ENCODE measurements at places on chromosomes 1 and 21. TPM values are rescaled to one million over a fixed set of nuclear protein-coding genes. Genes with fewer than 3 reads are reported as not detected.

DNA sequence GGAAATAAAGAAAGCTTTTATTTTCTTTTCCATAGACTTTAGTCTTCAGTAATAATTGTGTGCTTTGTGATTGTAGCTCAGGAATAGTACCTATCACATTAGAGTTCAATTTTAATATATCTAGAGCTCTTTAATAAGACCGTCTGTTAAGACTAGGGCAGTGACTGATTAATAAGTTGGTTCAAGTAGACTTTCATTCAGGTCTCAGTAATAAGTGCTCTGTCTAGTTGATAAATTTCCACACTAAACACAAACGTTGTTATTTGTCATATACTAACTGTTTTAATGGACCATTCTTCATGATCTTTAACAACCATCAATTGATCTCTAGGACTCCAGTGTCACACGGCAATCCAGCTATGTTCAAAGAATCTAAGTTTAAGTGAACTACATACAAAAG is 474.5 kb upstream of the ADGRL2 start:
- no peak for DNase-seq
- no peaks in the 10 kb centered on the region for H3K27me3 ChIP-seq
- H3K36me3 ChIP-seq: no peaks in the 10 kb centered on the region
- H3K27ac ChIP-seq: no peak overlapping the region
- H3K4me3 ChIP-seq: no peak overlapping the region

FCMR gene
- 1.1 TPM for total RNA-seq

- H3K4me3 ChIP-seq: no peak overlapping the region
- DNase-seq: no peak
- H3K36me3 ChIP-seq: no peaks in the 10 kb centered on the region
- no peak overlapping the region for H3K27ac ChIP-seq
- peaks cover 13% of the 10 kb centered on the region for H3K4me1 ChIP-seq
- H3K27me3 ChIP-seq: no peaks in the 10 kb centered on the region
Measured at GRCh38 chr1:202857136-202857610, 31.8 kb downstream of the RABIF start.

DNA sequence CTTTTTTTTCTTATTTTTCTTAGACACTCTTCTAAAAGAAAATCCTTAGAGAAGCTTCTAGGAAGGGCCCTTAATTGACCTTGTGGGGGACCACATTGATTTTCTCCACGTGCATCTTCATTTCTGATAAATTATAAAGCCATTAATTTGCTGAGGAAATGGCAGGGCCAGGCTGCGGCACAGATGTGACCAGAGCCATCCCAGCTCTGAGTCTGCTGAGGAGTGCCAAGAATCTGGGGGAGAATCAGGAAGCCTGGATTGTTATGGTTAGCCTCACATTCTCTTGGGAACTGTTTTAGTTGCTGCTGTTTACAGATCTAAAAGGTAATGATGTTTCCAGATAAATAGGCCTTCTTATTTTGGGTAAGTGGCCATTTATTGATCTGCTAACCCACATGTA is 16.2 kb downstream of the PROX1 start:
- H3K4me3 ChIP-seq: no peak overlapping the region
- DNase-seq: no peak
- no peak overlapping the region for H3K27ac ChIP-seq
- H3K4me1 ChIP-seq: no peaks in the 10 kb centered on the region
- H3K27me3 ChIP-seq: no peaks in the 10 kb centered on the region
- H3K36me3 ChIP-seq: no peaks in the 10 kb centered on the region

MFSD2A gene
- 8.1 TPM for total RNA-seq

DNA sequence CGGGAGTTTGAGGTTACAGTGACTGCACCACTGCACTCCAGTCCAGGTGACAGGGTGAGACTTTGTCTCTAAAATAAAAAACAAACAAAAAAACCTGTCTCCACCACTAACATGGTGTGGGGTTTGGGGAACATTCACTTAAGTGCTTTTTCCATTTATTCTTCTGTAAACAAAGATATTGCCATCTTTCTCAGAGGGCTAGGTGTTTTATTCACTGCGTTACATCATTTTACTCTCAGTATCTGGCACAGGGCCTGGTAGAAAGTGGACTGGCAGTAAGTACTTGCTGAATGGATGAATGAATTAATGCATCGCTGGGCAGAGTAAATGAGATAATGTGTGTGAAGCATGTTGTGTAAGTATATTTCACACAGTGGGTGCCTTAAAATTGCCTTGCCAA is 20.1 kb downstream of the KIAA0040 start:
- no peaks in the 10 kb centered on the region for H3K27me3 ChIP-seq
- no peak for DNase-seq
- no peaks in the 10 kb centered on the region for H3K36me3 ChIP-seq
- no peak overlapping the region for H3K27ac ChIP-seq

DNA sequence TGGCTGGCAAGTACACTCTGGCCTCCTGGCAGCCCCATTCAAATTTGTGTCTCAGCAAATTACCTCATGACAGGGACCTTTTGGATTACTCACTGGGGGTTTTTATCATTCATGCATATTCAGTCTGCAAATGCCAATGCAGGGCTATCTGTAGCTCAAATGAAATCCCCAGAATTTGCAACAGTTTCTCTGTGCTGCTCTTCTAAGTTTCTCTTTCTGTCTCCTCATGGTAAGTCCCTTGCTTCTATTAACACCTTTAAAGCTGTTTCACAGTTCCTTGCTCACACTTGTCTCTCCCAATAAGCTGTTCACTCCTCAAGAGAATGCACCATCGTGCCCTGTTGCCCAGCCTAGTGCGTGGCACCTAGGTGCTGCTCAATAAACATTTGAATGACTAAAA is 3.3 kb upstream of the FAM78B start:
- no peak overlapping the region for H3K4me3 ChIP-seq
- H3K27me3 ChIP-seq: no peaks in the 10 kb centered on the region
- no peaks in the 10 kb centered on the region for H3K36me3 ChIP-seq
- no peak for DNase-seq
- H3K4me1 ChIP-seq: peaks cover 20% of the 10 kb centered on the region

DNA sequence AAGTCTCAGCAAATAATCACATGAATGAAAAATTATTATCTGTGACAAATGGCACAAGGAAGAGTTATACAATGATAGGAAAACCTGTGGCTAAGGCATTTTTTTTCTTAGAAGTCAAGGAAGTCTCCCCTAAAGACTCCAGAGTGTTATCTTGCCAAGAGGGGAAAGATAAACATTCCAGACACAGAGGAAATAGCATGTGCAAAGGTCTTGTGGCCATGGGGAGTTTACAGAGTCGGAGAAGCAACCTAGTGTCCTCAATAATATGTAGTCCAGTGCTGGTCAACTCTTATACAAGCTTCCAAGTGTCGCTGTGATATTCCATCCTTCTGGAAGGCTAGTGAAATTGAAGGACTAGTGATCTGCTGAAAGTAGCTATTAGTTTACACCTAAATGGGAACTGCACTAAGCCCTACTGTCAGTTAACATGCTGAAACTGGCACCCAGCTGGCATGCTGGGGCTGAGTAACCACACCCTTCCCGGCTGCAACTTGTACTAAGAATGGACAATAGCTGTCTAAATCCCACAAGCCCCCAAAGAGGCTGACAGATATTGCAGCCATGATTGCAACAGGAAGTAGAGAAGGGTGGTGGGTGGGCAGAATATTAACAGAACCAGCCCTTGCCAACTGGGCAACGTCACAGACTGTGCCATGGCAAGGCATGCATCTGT is 11.5 kb upstream of the ATP1B1 start:
- H3K4me3 ChIP-seq: no peak overlapping the region
- H3K4me1 ChIP-seq: no peaks in the 10 kb centered on the region
- no peaks in the 10 kb centered on the region for H3K27me3 ChIP-seq
- H3K27ac ChIP-seq: no peak overlapping the region
- H3K36me3 ChIP-seq: no peaks in the 10 kb centered on the region

DNA sequence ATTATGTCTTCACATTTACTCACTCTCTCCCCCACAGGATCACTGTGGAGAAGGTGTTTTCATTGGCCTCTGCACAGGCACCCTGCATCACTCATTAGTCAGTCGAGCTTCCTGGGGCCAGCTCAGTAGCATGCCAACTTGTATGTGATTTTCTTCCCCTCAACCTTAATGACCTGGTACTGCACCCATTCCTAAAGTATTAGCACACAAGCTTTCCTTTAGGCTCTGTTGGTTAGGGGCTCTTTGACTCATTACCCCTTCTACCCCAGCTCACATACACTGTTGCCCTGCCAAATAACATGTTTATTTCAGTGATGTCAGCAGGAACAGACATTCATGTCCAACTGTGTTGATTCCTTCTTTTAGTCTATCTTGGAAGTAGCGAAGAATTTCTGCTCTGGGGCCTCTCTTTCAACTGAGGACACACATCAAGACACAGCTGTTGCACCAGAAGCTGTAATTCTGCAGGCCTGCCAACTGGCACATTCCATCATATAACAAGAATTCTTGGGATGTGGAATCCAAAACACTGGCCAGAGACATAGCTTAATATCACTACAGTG is 603.5 kb upstream of the ADAMTS5 start:
- peak; percentile 83 for DNase-seq
- H3K27ac ChIP-seq: peak overlapping the region; percentile 16
- H3K4me3 ChIP-seq: no peak overlapping the region
- H3K4me1 ChIP-seq: peaks cover 18% of the 10 kb centered on the region

MX2 gene
- total RNA-seq: 5.1 TPM

DNA sequence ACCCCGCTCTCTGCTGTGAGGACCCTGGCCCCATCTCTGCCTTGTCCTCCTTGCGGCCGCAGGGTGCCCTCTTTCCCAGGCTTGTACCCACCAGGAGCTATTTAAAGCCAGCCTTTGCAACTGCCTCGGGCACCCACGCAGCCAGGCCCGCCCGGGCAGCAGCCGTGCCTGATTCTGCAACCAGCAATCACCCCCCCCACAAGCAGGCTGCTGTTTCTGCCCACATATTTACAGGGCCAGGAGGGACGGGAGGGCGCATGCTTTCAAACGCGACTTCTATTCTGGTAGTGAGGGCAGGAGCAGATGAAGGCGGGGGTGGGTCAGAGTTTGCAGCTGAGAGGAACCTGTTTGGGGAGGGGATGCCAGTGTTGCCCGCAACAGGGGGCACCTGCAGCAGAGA is 13.6 kb downstream of the GABRD start:
- no peak overlapping the region for H3K27ac ChIP-seq
- no peak for DNase-seq
- H3K4me1 ChIP-seq: no peaks in the 10 kb centered on the region

GRCh38 chr1:19063122-19063521 is 106.6 kb upstream of the IFFO2 start:
- no peaks in the 10 kb centered on the region for H3K27me3 ChIP-seq
- H3K36me3 ChIP-seq: no peaks in the 10 kb centered on the region
- no peak overlapping the region for H3K4me3 ChIP-seq
- peaks cover 17% of the 10 kb centered on the region for H3K4me1 ChIP-seq

WNT3A gene
- total RNA-seq: not detected

- peaks cover 39% of the 10 kb centered on the region for H3K4me1 ChIP-seq
- DNase-seq: peak; percentile 88
- H3K27me3 ChIP-seq: no peaks in the 10 kb centered on the region
- no peak overlapping the region for H3K4me3 ChIP-seq
- peaks cover 6% of the 10 kb centered on the region for H3K36me3 ChIP-seq
Measured at GRCh38 chr1:201584471-201585092, 45.7 kb downstream of the NAV1 start.

PCSK9 gene
- not detected for total RNA-seq

DNA sequence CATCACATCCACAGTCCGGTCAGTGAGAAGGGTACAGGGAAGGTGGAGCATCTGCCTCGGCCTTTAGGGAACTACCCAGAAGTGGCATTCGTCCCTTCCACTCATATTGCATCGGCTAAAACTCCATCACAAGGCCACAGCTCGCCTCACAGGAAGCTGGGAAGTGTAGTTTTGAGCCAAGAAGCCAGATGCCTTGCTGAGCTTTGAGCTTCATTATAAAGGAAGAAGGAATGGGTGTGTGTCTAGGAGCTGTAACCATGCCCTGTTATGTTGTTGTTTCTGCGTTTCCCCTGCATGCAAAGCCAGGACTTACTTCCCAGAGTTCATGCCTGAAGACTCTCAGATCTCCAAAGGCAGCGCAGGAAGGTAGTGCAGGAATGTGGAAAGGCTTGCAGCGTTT is 61.1 kb downstream of the OPTC start:
- H3K4me3 ChIP-seq: no peak overlapping the region
- peaks cover 65% of the 10 kb centered on the region for H3K4me1 ChIP-seq
- H3K27me3 ChIP-seq: no peaks in the 10 kb centered on the region
- DNase-seq: no peak
- peak overlapping the region; percentile 97 for H3K27ac ChIP-seq
- no peaks in the 10 kb centered on the region for H3K36me3 ChIP-seq

OR10J1 gene
- total RNA-seq: not detected

- DNase-seq: no peak
- no peak overlapping the region for H3K27ac ChIP-seq
- no peaks in the 10 kb centered on the region for H3K36me3 ChIP-seq
Measured at GRCh38 chr1:117388328-117388727, 21.1 kb downstream of the MAN1A2 start.

GRCh38 chr1:30153743-30154449 is 569.5 kb downstream of the MATN1 start:
- no peaks in the 10 kb centered on the region for H3K4me1 ChIP-seq
- H3K27ac ChIP-seq: no peak overlapping the region
- no peaks in the 10 kb centered on the region for H3K36me3 ChIP-seq
- H3K4me3 ChIP-seq: no peak overlapping the region

DNA sequence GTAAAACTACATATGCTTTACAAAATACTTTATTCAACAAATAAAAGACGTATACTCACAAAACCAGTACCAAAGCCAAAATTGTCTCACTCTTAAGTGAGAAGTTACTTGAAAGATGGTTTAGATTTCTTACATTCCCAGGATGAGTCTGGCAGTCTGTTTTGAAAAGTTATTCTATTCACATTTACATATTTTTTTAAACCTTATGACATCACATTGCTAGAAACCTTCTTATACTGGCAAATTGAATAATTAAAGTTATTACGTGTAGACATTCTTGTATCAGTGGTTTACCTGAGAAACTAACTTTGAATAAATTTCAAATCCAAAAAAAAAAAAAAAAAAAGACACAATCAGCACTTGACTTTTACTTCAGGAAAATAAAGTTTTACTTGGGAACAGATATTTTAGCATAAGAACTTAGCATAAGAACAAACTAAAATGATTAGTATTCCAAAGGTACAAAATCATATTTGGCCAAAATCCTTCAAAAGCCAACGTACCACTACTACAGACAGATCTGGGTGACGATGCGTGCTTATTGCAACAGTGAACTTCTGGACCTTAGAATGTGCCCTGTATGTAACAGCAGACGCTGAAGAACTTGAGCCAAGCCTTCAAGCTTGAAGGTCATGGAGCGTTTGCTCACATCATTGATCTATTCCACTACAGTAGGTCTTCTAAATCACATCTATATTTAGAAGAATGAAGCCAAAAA is 2.5 kb downstream of the CDC42BPA start:
- peak overlapping the region; percentile 86 for H3K27ac ChIP-seq
- DNase-seq: no peak
- peaks cover 27% of the 10 kb centered on the region for H3K4me1 ChIP-seq

DNA sequence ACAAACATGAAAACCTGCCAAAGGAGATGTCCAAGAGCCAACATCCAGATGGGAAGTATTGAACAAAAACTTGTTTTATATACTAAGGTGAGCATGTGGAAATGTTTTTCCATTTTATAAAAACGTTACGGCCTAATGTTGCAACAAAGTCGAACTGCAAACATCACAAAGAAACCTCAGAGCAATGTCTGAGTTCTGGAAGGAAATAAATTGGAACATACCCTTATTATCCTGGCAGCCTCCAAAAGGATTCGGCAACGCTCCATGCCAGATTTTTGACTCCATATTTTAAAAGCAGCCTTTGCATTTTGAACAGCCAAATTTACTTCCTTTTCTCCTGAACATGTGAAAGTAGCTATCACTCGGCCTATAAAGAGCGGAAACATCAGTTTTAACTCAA is 3.3 kb downstream of the ALDH9A1 start:
- DNase-seq: no peak
- no peaks in the 10 kb centered on the region for H3K27me3 ChIP-seq
- H3K4me1 ChIP-seq: peaks cover 32% of the 10 kb centered on the region

Measured in sigmoid colon (tissue), 7 donors.